ENCODE measurements at places on chromosomes 1 and 21.
A peak's percentile ranks its signal among the peaks of the same experiment; 100 is the strongest.

GRCh38 chr21:41729701-41730366 is 37.0 kb downstream of the RIPK4 start:
- no peak for DNase-seq

GRCh38 chr1:13587256-13588030 is 3.8 kb downstream of the PDPN start:
- no peak for DNase-seq

DNA sequence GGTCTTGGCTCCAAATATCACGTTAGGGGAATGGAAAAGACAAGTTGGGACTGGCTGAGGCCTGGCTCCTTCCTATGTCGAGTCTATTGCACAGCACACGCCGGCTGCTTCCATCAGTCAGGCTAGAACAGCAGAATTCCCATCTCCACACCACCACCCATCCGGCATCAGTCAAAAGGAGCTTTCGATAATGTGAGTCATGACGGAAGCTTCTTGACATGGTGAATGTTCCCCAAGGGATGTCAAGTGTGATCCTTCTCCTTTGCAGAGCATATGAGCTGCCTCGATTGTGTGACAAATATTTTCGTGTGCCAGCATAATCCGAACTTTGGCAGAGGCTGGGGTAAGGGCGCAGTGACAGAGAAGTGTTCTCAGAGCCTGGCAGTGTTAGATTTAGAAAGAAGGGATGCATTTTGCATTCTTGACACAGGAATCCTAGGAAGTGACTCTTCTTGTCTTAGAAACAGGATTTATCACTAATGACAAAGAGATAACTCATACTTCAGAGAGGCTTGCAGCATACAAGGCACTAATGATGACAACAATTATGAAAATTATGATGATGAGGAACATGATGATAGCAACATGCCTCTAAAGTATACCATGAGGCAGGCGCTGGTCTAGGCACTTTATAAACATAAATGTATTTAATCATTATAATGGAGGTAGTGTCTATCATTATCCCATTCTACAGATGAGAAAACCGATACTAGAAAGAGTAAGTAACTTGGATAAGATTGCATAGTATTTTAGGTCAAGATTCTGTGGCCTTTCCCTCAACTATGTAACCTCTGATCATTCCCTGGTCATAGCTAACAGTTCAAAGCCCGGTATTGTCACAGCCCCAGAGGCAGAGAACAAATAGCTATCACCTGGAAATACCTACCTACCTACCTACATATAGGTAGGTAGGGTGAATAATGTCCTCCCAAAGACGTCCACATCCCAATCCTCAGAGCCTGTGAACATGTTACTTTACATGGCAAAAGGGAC is 135.0 kb downstream of the KCNJ6 start:
- DNase-seq, result no peak

DNA sequence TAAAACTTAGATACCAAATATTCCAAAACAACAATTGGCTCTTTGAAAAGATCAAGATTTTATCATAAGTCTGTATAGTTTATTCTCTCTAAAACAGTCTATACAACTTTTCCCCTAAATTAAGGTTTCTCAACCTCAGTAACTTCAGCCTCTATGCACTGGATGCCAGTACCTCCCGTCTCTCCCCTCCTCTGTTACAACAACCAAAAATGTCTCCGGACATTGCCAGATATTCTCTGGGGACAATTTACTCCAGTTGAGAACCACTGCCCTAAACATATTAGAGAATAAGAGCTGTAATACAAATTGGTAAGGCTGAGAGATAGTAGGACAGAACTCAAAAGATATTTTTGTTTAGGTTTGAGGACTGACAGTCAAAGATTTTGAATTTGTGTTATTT is 71.6 kb downstream of the TMEM200B start:
- DNase-seq, result no peak

DNA sequence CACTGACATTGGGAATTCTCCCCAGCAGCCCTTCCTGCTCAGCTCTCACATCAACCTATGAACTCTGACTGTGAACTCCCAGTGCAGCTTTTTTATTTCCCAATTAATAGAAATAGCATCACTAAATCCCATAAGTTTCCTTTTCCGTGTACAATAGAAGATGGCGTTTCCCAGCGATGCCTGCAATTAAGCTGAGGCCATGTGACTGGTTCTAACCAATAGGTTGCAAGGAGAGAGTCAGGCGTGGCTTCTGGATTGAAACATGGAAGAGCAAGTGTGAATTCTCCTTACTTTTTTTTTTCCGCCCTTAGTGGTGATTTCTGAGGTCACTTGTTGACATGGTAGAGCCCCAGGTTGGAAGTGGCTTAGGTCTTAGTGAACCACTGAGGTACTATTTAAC is 59.0 kb upstream of the IGSF5 start:
- no peak for DNase-seq

DNA sequence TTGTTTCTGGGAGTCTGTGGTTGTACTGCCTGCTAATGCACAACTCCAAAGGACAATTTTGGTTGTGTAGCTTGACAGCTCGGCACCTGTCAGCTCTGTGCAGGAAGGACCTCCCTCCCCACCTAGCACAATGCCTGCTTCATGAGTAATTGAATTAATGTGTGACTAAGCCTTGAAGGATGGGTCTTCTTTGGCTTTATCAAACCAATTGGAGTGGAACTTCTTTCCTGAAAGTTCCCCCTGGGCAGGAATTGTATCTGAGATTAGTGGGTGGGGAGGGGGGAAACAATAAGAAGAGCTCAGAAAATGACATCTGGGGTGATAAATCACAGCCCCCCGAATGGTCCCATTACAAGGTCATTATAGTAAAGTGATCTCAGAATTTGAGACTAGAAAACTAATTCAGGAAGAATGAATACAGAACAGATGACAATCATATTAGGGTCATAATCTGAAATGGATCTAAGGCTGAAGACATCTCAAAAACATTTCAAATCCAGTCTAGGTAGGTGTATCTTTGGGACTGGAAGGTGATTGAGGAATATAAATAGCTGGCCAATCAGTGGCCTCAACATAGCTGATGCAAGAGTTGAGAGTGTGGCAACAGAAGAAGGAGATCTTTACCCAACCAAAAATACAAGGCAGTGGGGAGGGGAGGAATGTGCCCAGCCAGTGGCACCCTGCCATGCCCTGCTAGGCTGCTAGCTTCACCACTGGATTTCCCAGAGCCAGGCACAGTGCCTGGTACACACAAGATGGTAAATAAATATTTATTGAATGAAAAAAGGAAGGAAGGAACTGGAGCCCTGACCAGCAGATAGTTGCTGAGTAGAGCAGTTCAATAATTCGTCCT is 10.1 kb upstream of the SESN2 start:
- DNase-seq, result no peak

GRCh38 chr1:207313131-207313530 is 8.3 kb upstream of the CD55 start:
- DNase-seq, result no peak

- no peak for DNase-seq
These were observed 8.0 kb upstream of the TP53BP2 start for GRCh38 chr1:223853748-223854147.

DNA sequence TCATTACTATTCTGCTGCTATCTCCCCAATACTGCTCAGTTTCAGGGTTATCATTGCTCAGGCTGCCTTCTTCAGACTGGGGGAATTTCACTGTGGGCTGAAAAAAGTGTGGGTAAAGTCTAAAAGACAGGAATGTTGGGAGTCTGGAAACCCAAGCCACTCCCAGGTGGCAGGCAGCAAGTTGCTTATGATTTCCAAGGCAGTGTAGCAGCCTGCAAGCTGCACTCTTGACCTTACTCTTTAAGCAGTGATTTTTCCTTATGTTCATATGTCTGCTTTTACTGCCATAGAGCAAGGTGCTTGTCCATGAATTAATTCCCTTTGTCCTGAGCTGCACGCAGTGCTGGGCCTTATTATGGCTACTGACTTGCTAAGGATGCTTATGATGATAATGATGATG is 53.1 kb downstream of the PHC2 start:
- no peak for DNase-seq

- DNase-seq, result no peak
These were observed 15.9 kb downstream of the SMIM12 start for GRCh38 chr1:34843392-34844251.

GRCh38 chr1:10667861-10668761 is 128.3 kb downstream of the CASZ1 start:
- no peak for DNase-seq

DNA sequence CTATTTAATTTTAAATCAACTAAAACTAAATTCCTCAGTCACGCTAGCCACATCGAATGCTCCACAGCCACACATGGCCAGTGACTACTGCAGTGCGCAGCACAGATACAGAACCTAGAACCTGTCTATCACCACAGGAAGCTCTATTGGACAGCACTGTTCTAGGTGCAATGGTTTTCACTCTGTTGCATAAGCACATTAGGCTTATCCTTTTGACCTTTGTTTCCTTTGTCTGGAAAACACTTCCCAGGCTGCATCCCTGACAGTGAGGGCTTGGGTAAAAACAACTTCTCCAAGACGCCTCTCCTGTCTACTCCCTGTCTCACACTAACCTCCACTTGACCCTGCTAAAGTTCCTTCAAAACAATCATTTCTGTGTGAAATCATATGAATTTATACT is 33.6 kb upstream of the RAP1GAP start:
- no peak for DNase-seq

DNA sequence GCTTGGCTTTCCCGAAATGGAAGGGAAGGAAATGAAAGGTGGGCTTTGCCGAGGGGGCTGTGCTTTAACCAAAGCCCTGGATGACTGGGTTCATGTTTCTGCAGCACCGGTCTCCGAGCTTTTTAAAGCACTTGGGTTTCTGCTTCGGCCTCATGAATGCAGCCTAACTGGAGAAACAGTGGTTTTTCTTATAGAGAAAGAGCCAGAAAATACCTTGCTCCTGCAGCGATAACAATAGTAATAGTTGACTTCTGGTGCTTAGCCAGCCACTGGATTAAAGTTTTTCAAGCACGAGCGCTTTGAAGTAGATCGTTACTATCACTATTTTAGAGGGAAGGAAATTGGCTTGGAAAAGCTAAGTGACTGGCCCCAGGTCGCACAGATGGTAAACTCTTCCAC is 500 bp upstream of the DOCK7 start:
- DNase-seq, result peak; percentile 24

- no peak for DNase-seq
These were observed 141.4 kb downstream of the SYF2 start for GRCh38 chr1:25090707-25091422.

GRCh38 chr1:28577052-28577678 is 14.9 kb upstream of the RAB42 start:
- DNase-seq, result no peak

DNA sequence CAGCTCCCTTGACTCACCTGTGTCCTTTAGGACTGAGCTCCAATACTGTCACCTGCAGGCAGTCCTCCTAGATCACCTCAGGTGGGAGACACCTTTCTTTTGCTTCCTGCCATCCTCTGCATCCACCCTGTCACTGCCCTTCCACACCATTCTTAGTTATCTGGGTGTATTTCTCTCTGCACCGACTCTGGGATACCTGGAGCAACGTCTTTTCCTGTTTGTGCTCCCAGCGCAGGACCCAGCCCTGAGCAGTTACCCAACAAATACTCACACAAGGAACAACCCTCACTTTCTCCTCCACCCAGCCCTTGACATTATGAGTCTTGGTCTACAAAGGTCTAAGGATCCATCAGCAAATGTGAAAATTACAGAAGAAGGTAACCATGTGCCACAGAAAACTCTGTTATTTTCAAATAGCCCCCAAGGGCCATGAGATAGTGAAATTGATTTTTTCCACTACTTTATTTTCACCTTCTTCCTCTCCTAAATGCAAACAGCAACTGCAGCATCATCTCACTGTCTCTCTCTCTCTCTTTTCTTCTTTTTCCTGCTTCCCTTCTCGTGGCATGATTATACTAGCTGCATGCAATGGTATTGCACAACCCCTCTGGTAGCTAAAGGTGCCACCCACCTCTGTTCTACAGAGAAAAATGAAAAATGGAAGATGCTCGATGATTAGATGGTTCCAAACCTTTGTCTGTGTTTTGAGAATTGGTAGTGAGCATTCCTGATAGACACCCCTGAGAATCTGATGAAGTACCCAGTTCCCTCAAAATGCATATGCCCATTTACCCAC is 89.0 kb downstream of the MIS18A start:
- DNase-seq, result no peak

GRCh38 chr1:64231153-64231552 is 27.7 kb downstream of the UBE2U start:
- DNase-seq, result no peak

DNA sequence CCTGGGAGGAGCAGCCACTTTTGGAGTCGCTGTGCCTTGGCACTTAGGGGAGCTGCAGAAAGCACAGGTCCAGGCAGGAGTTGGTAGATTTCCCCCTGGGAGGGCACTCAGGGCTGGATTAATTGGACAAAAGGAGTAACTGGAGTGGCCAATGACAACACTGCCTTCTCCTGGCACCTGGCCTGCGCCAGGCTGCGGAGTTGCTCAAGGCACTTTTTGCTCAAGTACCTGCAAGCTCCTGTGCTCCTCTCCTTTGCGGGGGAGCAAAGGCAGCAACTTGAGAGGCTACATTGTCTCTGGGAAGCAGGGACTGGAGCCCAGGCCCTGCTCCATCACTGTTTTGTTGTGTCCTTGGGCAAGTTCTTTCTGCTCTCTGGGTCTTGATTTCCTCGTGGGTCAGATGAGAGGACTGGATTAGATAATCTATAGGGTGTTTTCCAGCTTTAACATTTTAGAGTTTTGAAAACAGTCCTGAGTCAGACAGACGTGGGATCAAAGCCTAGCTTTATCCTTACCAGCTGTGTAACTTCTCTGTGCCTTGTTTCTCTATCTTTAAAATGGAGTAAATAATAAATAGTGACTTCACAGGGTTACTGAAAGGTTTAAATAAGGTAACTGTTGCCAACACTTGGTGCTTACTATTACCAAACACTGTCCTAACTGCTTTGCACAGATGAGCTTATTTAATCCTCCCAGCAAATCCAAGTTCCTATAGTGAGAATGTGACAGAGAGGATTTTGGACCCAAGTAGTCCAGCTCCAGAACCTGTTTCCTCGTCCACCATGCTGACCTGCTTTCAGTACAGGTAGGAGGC is 18.0 kb upstream of the GRHL3 start:
- DNase-seq, result no peak

GRCh38 chr1:36486093-36486438 is 3.4 kb upstream of the CSF3R start:
- DNase-seq, result no peak

All from HS-5 (cell line).